ENCODE measurements at places on chromosomes 7 and 10.

GRCh38 chr7:129832701-129833227 lies 120.0 kb downstream of the UBE2H start:
- DNase-seq: no peak

- no peak for DNase-seq
Measured at GRCh38 chr10:96093948-96094347, 36.1 kb upstream of the ZNF518A start.

GRCh38 chr10:3494131-3494837 lies 290.7 kb downstream of the KLF6 start:
- no peak for DNase-seq

- peak; percentile 62 for DNase-seq
Measured at GRCh38 chr10:124604214-124605000, 139.8 kb downstream of the FAM53B start.

GRCh38 chr7:77691892-77692491 lies 4.3 kb upstream of the RSBN1L start:
- no peak for DNase-seq

- no peak for DNase-seq
Measured at GRCh38 chr7:76292213-76292573, 10.3 kb upstream of the HSPB1 start.

DNA sequence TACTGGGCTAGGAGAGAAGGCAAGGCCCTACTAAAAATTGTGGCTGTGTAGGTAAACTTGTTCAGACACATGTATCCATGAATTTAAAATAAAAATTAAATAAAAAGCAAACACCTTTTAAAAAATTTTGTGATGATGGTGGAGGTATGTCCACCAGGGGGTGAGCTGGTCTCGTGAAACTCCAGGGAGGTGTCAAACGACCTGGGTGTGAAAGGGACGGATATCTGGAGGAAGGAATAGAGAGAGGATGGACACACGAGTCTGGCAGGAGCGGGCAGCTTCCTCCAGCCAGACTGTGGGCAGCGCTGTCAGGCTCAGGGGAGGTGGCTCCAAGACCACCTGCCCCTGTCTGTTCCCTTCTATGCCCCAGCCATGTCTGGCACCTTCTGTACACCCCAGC lies 34.8 kb upstream of the DMBT1 start:
- DNase-seq: no peak

GRCh38 chr10:124482236-124482800 lies 20.7 kb downstream of the LHPP start:
- DNase-seq: no peak

DNA sequence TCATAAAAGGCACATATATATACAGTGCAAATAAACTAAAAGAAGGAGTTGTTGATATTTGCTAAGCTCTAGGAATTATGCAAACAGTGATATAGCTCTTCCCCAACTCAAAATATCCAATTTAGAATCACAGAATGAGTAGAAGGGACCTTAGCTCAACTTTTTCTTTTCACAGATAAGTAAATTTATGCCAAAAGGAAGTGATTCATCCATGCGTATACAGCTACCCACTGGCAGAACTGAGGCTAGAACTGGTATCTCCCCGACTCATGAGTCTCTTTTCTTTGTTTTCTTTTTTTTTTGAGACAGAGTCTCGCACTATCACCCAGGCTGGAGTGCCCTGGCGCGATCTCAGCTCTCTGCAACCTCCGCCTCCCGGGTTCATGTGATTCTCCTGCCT lies 54.2 kb upstream of the SVIL start:
- no peak for DNase-seq

DNA sequence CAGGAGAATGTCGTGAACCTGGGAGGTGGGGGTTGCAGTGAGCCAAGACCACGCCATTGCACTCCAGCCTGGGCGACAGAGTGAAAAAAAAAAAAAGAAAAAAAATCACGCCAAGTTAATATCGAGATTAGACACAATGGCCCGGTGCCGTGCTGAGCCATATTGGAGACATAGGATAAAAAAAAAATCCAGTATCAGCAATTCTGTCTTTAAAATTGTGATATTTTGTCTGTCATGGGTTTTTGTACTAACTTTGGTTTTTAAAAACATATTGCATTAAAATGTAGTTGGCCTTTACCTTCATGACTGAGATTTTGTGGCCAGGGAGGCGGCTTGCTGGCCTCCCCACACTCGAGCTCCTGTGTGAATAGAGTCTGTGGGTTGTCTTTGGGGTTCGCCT lies 62.8 kb upstream of the PITRM1 start:
- DNase-seq: no peak

GRCh38 chr7:129471402-129471827 lies 30.9 kb upstream of the SMKR1 start:
- DNase-seq: no peak

DNA sequence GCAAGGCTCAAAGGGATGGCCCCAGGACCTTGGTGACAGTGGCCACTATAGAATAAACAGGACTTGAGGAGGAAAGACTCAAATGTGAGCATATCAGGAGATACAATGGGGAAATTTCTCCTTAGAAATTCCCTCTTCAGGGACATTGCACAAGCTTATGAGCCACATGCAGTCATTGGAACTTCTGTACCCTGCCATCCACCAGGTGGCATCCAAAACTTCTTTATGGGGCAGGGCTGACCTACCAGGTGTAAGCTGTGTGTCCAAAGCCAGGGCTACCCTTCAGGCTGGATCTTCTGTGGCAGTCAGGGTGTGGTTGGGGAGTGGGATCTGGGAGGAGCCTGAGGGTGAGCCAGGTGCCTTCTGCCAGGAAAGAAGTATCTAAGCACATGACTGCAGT lies 36.6 kb upstream of the LRRC18 start:
- DNase-seq: no peak

DNA sequence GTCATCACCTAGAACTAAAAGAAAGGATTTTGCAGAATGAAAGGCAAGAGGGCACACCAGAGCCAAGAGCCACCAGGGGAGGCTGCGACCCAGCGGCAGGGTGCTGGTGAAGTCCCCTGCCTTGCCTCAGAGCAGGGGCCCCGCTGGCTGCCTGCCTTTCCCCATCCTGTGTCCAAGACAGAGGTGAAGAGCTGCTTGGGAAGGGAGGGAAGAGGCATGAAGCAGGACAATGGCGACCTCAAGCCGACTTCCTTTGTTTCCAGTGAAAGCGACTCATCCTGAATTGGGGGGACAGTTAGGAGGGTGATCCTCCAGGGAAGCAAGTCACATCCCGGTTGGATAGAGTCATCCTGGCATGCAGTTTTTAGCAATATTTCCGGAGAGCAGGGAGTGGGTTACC lies 255.5 kb upstream of the YAE1 start:
- no peak for DNase-seq

GRCh38 chr7:132461032-132461592 lies 115.2 kb downstream of the PLXNA4 start:
- no peak for DNase-seq
